Thoracic aorta (tissue), 2 donors: ENCODE measurements at places on chromosomes 1 and 21. TPM values are rescaled to one million over a fixed set of nuclear protein-coding genes. Genes with fewer than 3 reads are reported as not detected.

The ESPN gene
- not detected for total RNA-seq

The TRAPPC10 gene
- 47.9 TPM for total RNA-seq

The SLAMF1 gene
- total RNA-seq, result 1.8 TPM

The PIAS3 gene
- total RNA-seq, result 34.4 TPM

The FABP3 gene
- 19.2 TPM for total RNA-seq

The ATP1A2 gene
- total RNA-seq, result 146 TPM

The NUDT4B gene
- 17.8 TPM for total RNA-seq

The KLF17 gene
- not detected for total RNA-seq

The IGSF21 gene
- total RNA-seq, result 10.9 TPM

The TCEA3 gene
- total RNA-seq, result 39.5 TPM

The HFM1 gene
- total RNA-seq, result 1.4 TPM

The MIXL1 gene
- not detected for total RNA-seq

The HES2 gene
- not detected for total RNA-seq

The LRRC3 gene
- total RNA-seq, result 6.5 TPM

The TATDN3 gene
- 8.9 TPM for total RNA-seq

The SWT1 gene
- total RNA-seq, result 5.1 TPM

The LCE3A gene
- total RNA-seq, result not detected

The RSBN1 gene
- 23.5 TPM for total RNA-seq

The TSPAN1 gene
- 7.0 TPM for total RNA-seq

The ARHGAP30 gene
- 16.9 TPM for total RNA-seq

The GPR161 gene
- 11.6 TPM for total RNA-seq

The GBP4 gene
- 20.2 TPM for total RNA-seq

The USH2A gene
- total RNA-seq, result not detected

The KNCN gene
- total RNA-seq, result not detected

The LDLRAD1 gene
- not detected for total RNA-seq

The SPRR2B gene
- not detected for total RNA-seq

The PRAMEF11 gene
- total RNA-seq, result not detected
